ENCODE measurements at places on chromosomes 4 and X. TPM values are rescaled to one million over a fixed set of nuclear protein-coding genes. Genes with fewer than 3 reads are reported as not detected.

BEND2 gene
- not detected for total RNA-seq

SYN1 gene
- 0.17 TPM for total RNA-seq

FAM13A gene
- total RNA-seq: 21.1 TPM

- no peak for DNase-seq
- H3K36me3 ChIP-seq: no peaks in the 10 kb centered on the region
- no peak overlapping the region for H3K27ac ChIP-seq
- no peaks in the 10 kb centered on the region for H3K4me1 ChIP-seq
Observed at GRCh38 chr4:144634978-144635747, 10.8 kb upstream of the HHIP start.

DNA sequence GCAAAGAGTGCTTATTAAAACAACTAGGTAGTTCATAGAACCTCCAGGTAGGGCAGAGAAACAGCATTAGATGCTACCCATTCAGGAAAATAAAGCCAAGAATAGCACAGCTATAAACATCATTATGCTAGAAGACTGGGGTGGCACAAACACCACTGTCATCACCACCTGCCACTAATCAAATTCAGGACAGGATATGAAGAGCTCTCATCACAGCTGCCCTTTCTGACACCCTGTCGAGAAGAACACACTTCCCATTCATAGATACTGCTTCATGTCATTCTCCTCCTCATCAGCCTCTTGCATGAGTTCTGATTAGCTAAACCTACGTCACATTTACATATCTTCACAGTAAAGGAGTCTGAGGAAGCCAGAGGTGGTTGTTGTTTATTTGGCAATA lies 692.3 kb upstream of the HS3ST1 start:
- H3K4me1 ChIP-seq: no peaks in the 10 kb centered on the region
- H3K27ac ChIP-seq: no peak overlapping the region
- DNase-seq: no peak
- no peaks in the 10 kb centered on the region for H3K27me3 ChIP-seq

- H3K36me3 ChIP-seq: no peaks in the 10 kb centered on the region
- no peaks in the 10 kb centered on the region for H3K4me1 ChIP-seq
- DNase-seq: no peak
- H3K27ac ChIP-seq: no peak overlapping the region
- no peaks in the 10 kb centered on the region for H3K27me3 ChIP-seq
Observed at GRCh38 chr4:112882286-112882685, 167.2 kb upstream of the ANK2 start.

DNA sequence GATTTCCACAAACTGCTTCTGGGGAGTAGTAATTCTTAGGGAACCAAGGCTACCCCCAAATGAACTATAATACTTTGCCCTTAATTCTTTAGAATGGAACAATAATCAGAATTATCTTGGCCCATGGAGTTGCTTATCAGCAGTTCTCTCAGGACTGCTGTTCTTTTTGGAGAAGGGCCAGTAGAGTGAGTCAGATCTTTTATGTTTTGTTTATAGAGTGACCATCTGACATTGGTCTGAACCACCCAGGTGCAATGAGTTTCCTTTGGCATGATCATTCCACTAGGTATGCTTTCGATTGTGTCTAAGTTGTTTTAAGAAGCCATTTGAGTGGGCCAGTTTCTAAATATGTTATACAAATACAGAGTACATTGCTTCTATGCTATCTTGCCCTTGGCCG lies 31.8 kb downstream of the PRRG1 start:
- no peak overlapping the region for H3K27ac ChIP-seq
- no peaks in the 10 kb centered on the region for H3K36me3 ChIP-seq
- H3K4me3 ChIP-seq: no peak overlapping the region
- no peaks in the 10 kb centered on the region for H3K4me1 ChIP-seq
- peak; percentile 77 for DNase-seq
- H3K27me3 ChIP-seq: no peaks in the 10 kb centered on the region

DNA sequence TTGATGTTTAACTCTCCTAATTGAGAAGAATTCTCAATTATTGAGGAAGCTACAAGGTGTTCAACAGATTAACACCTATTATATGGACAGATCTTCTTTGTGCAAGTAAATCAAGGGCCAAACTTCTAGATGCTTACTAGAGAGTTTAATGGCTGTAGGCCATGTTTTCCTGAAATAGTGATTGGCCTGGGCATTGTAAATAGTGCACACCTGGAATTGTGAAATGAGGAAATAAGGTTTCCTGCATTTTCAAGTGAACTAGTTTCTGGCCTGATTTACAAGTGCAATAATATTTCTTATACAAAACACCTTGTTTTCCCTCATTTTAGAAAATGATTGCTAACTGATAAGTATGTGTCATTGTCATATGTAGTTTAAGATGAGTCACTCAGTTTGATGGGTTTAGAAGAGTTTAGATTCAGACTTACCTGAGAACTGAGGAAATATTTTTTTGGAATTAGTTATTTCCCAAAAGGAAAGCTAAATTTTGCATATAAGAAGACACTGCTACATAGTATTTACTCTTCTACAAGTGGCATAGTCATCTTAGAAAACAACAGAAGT lies 21.2 kb downstream of the AFF1 start:
- H3K4me3 ChIP-seq: no peak overlapping the region
- H3K27me3 ChIP-seq: no peaks in the 10 kb centered on the region
- peaks cover 14% of the 10 kb centered on the region for H3K4me1 ChIP-seq
- no peak overlapping the region for H3K27ac ChIP-seq

DNA sequence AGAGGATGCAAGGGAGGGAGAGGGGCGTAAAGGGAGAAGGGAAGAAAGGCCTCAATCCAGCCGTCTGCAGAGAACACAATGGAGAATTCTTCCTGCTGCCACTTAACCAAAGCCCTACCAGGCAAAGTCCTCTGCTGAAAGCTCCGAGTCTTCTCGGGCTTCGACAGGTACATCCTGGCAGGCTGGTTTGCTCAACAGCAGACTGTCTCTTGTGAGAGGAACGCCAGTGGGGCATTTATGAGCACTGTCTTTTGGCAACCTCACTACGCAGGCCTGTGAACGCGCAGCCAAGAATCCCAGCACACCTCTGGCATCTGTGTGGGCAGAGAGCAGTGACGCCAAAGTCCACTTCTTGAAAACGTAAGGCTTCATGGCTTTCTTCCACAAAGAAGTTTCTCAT lies 207.5 kb upstream of the FAM9B start:
- no peak overlapping the region for H3K4me3 ChIP-seq
- H3K36me3 ChIP-seq: no peaks in the 10 kb centered on the region
- DNase-seq: no peak
- H3K4me1 ChIP-seq: no peaks in the 10 kb centered on the region
- H3K27ac ChIP-seq: no peak overlapping the region
- no peaks in the 10 kb centered on the region for H3K27me3 ChIP-seq

DNA sequence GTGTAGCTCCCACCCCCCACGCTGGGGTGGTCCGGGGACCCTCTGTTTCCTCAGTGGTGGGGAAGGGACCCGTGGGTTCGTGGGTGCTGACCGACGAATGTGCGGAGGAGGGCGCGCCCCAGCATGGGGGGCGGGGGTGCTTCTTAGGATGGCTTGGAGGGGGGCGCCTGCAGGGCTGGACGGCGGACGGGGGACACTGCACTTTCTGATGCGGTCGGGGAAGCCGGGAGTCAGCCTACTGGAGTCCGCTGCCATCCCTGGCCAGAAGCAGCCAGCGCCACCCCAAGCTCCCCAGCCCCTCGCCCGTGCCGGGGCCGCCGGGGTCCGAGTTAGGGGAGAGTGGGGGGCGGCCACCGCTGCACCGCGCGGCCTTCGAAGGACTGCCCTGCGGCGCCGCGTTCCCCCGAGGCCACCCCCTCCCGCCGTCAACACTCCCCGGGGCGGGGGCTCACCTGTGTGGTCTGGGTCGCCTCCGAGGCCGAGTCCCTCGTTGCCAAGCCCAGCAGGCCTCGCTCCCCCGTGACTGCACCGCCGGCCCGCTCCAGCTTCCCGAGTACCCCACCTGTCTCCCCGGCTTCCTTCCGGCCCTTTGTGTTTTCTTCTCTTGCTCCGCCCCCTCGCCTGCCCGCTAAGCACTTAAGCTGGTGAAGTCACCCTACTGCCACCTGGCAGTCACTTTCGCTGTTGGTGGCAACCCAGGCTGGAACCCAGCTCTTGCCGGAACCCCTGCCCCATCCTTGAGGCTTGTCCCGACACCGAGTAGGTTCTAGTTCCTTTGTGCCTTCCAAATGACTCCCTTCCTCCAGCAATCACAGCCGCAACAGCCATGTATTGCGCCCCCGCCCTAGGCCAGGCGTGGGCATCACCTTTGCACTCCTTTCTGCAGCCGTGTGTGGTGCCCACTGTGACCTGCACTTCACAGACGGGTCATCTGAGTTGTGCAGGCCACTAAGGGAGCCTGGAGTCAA lies at the start of gene OCIAD2:
Gene OCIAD2 (minus strand): TSS at position 569 of the 968 bp plus-strand sequence. CDS start 2,225 bp downstream, outside the sequence.
- no peak within 1 kb of the TSS for H3K27ac ChIP-seq
- peak; percentile 39 for DNase-seq
- no peaks in the 10 kb centered on the region for H3K27me3 ChIP-seq
- peak within 1 kb of the TSS; percentile 42 for H3K4me3 ChIP-seq
